Left kidney (tissue), 8 donors: ENCODE measurements at places on chromosomes 6 and 20. TPM values are rescaled to one million over a fixed set of nuclear protein-coding genes. Genes with fewer than 3 reads are reported as not detected.

Gene SLC25A27
- 69.6 TPM for polyA plus RNA-seq

Gene C6orf47
- 18.2 TPM for polyA plus RNA-seq

- no peak for DNase-seq
These were observed 12.0 kb upstream of the LTA start for GRCh38 chr6:31559958-31560696.

DNA sequence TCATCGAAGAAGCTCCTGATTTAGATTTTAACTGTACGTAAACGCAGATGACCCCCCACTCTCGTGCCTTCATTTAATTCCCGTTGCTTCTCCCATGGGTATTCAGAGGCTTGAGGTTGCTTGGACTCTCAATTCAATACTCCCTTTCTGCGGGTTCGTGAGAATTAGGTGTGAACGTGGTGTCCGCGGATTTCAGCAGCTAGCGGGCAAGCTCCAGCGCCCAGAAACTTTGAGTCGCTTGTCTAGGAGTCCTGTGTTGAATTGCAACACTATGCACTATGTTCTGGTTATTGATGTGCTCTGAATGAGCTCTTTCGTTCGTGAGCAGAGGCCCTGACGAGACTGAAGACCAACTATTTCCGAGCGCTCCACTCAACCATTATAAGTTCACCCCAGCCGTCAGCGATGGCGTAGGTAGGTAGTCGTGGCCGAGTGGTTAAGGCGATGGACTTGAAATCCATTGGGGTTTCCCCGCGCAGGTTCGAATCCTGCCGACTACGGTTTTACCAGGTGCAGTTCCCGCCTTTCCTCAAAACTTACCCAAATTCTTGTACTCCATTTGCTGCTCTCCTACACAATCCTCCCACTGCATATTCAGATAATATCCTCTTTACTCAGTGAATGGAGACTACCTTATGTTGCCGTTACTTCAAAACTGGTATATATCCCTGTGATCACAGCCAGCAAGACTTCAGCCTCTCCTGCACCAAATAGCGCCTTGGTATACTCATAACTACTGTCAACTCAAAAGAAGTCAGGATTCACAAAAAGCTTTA, 72.6 kb upstream of the ZNF184 start:
- DNase-seq = no peak

Gene TMEM74B
- 5.2 TPM for polyA plus RNA-seq

DNA sequence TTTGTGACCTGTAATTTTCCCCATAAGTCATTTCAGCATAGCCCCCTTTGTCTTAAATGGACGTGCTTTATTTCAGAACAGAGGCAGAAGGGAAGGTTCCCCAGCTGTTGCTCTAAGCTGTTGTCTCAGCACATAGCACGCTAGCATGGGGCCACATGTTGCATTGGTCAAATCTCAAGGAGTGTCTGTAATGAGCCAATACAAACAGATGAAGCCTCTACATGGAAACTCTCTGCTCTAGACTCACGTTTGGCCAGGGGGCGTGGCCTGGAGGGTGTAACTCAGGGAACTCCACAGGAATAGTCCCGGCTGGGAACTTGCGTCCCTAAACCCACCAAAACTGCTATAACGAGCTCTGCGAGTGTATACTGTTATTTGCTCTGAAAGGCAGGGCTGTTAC, 35.2 kb upstream of the SLC22A2 start:
- DNase-seq = no peak

Gene MRS2
- polyA plus RNA-seq = 50.2 TPM

Gene DEFB112
- not detected for polyA plus RNA-seq

Gene RAET1L
- polyA plus RNA-seq = not detected

GRCh38 chr6:53318429-53318828, 30.3 kb downstream of the ELOVL5 start:
- DNase-seq = no peak

GRCh38 chr6:28312939-28313338, 23.0 kb downstream of the ZSCAN31 start:
- DNase-seq = no peak

Gene SLC22A1
- 1.5 TPM for polyA plus RNA-seq

DNA sequence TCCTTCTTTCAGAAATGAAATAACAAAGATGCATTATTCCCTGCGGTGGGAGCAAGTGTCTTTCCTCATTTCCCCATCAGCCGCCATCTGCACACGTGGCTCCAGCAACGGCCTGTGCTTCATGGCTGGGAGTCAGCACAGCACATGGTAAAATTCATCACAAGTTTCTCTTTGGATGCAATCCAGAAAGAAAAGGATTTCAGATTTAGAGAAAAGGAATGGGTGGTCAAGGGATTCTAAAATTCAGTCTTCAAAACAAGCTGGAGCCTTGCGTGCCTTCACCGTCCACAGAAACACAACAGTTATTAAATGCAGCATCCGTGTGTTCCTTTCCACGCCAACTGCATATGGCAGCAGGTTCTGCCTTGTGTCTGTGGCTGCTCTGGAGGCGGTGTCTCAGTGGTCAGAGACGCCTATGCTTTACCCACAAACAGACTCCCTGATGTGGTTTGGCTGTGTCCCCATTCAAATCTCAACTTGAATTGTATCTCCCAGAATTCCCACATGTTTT, 107.6 kb downstream of the THBS2 start:
- no peak for DNase-seq

Gene GINS1
- 30.6 TPM for polyA plus RNA-seq

DNA sequence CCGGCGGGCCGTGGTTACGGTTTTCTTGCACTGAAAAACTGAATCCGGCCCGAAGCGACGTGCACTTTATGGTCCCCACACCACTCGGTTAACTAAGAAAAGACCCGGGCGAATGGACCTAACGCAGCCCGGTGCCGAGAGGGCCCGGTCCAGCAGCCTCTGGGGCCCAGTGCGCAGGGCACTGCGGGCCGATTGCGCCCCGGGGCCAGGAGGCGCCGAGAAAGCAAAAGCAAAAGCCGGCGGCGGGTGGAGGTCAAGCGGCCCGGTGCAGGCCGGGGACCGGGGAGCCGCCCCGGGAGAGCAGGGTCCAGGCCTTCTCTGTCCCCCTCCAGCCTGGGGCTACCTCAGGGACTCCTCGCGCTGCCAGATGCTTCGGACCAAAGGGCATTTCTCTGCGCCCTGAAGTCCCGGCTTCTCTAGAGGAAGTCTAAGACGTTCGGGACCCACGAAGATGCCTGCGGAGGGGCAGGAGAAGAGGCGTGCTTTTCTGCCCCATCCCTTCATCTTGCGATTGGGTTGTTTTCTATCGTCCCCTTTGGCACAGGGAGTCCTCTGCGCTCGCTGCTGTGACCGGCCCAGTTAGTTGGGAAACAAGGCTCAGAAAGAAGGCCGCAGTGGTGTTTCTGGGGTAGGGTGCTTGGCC, 4.4 kb downstream of the FOXF2 start:
- DNase-seq = no peak

- no peak for DNase-seq
These were observed 127.4 kb downstream of the GJA10 start for GRCh38 chr6:90021711-90022110.

- no peak for DNase-seq
These were observed 32.0 kb downstream of the TSPYL4 start for GRCh38 chr6:116221911-116222310.

DNA sequence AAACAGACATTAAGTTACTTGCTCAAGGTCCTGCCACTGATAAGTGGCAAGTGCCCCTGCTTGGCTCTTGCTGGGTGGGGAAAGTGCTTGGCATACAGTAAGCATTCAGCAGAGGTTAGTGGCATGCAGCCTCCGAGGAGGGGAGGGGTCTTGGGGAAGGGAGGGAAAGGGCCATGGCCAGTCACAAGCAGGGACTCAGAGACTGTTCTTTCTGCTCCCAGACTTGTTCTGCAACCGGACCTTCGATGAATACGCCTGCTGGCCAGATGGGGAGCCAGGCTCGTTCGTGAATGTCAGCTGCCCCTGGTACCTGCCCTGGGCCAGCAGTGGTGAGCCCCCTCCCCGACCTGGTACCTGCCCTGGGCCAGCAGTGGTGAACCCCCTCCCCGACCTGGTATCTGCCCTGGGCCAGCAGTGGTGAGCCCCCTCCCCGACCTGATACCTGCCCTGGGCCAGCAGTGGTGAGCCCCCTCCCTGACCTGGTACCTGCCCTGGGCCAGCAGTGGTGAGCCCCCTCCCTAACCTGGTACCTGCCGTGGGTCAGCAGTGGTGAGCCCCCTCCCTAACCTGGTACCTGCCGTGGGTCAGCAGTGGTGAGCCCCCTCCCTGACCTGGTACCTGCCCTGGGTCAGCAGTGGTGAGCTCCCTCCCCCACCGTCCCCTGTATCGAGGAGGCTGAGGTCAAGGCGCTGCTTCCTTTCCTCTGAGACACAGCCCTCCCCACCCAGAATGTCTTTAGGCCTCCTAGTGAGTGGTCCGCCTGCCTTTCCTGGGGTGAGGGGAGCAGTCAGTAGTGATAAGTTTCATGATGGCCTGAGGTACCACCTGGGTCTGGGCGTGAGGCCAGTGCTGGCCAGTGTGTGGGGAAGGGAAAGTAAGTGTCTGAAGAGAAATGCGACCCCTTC, 8.9 kb downstream of the GLP1R start:
- DNase-seq = no peak

- DNase-seq = peak; percentile 53
These were observed 291.4 kb downstream of the CENPW start for GRCh38 chr6:126631363-126631762.

Gene DNAH8
- polyA plus RNA-seq = 0.90 TPM

- no peak for DNase-seq
These were observed 182.0 kb upstream of the CST7 start for GRCh38 chr20:24766826-24767622.

DNA sequence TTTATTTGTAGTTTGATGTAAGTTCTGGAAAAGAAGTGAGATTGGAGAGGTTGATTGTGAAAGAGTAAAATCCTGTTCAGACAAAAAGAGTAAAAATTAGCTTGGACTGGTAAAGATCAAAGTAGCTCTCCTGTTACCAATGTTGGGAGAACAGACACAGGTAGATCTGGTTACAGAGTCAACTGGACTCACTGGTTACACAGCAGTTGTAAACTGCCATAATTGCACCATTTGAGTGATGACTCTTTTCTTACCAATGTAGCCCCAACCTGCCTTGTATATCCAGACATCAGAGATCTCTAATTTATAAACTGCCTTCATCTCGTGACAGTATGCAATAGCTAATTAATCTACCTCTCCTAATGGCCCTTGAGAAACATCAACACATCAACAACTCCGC, 165.6 kb upstream of the PRSS16 start:
- no peak for DNase-seq

Gene CNKSR3
- polyA plus RNA-seq = 58.4 TPM

Gene HTR1B
- polyA plus RNA-seq = 0.38 TPM

GRCh38 chr6:80480421-80481157, 374.1 kb downstream of the BCKDHB start:
- no peak for DNase-seq

DNA sequence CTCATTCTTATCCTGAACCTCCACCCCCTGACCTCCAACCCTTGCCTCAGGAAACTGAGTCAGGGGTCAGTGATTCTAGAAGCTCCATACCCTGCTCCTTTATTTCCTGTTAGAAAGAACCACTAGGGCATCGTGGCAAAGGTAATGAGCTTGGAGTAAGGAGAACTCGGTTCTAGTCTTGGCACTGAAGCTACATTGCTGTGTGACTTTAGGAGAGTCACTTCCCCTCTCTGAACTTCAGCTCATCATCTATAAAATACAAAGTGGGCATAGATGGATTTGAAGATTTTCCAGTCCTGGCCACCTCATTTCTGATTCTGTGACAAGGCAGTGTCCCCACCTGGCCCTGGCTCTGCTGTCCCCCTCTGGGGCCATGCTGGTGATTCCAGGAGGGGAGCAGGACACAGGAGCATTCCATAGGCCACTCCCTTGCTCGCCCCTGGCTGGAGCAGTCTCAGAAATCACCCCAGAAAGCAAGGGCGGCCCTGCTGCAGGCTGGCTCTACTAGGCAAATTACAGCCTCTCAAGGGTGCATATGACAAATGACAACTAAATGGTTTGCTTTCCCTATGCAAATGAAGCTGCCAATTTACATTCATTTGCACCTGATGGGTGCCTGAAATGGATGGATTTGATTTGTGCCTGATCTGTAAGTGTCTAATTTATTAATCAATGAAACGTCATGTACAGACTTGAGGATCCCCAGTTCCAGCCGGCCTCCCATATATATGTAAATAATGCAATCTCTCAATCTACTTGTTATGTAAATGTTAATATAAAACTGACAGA, 62.2 kb downstream of the LRFN2 start:
- no peak for DNase-seq

GRCh38 chr6:167163476-167164011, 5.8 kb upstream of the GPR31 start:
- DNase-seq = no peak
